CD4-positive, alpha-beta T cell (primary cell): ENCODE measurements at places on chromosomes 2 and 18.

DNA sequence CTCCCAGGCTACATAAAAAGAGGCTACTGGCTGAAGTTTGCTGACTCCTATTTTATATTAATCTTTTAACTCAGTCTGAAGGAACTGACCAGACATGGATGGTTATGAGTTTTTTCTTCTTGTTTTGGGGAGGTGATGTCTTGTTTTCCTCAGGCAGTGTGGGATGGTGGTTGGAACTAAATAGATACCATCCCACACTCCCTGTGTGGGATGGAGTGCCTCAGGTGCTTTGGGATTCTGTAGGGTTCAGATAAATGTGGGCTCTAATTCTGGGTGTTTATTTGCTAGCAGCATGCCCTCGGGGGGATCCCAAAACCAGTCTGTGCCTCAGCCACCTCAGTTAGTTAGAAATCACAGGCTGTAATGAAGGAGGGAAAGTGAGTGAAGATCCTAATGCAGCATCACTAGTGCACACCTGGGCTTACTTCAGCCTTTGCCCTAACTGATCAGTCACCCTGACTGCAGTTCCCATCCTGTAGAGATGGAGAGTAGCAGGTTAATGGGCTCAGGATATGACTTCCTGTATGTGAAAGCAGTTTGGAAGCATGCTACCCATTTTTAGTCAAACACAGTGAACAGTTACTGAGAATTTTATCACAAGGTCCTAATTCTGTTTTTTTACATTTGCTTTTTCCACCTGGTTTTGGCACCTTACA lies 132.2 kb downstream of the SPTBN1 start:
- H3K27me3 ChIP-seq = no peaks in the 10 kb centered on the region
- H3K4me3 ChIP-seq = no peak overlapping the region
- H3K36me3 ChIP-seq = peaks cover 9% of the 10 kb centered on the region
- H3K27ac ChIP-seq = peak overlapping the region; percentile 80
- no peak for DNase-seq

GRCh38 chr2:222792001-222792611 lies 68.7 kb upstream of the ACSL3 start:
- H3K36me3 ChIP-seq = no peaks in the 10 kb centered on the region
- H3K27ac ChIP-seq = no peak overlapping the region
- DNase-seq = peak; percentile 36
- no peaks in the 10 kb centered on the region for H3K27me3 ChIP-seq
- H3K4me1 ChIP-seq = peaks cover 10% of the 10 kb centered on the region

GRCh38 chr2:33485051-33485450 lies 8.6 kb downstream of the RASGRP3 start:
- no peak overlapping the region for H3K27ac ChIP-seq
- no peaks in the 10 kb centered on the region for H3K4me1 ChIP-seq
- no peak overlapping the region for H3K4me3 ChIP-seq
- no peak for DNase-seq

DNA sequence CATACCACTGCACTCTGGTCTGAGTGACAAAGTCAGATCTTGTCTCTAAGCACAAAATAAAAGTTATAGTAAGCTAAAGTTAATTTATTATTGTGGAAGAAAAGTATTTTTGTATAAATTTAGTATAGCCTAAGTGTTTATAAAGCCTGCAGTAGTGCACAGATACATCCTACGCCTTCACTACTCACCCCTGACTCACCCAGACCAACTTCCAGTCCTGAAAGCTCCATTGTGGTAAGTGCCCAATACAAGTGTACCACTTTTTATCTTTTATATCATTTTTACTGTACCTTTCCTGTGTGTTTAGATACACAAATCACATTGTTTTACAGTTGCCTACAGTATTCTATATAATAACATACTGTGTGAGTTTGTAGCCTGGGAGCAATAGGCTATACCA lies 57.5 kb downstream of the UBE2E3 start:
- H3K4me1 ChIP-seq = no peaks in the 10 kb centered on the region
- H3K27me3 ChIP-seq = no peaks in the 10 kb centered on the region
- no peaks in the 10 kb centered on the region for H3K36me3 ChIP-seq
- no peak overlapping the region for H3K27ac ChIP-seq
- H3K4me3 ChIP-seq = no peak overlapping the region

- H3K36me3 ChIP-seq = no peaks in the 10 kb centered on the region
- DNase-seq = no peak
- H3K4me3 ChIP-seq = no peak overlapping the region
- H3K27ac ChIP-seq = no peak overlapping the region
- no peaks in the 10 kb centered on the region for H3K27me3 ChIP-seq
- H3K4me1 ChIP-seq = no peaks in the 10 kb centered on the region
These were observed 166.7 kb downstream of the FHOD3 start for GRCh38 chr18:36464126-36464651.

DNA sequence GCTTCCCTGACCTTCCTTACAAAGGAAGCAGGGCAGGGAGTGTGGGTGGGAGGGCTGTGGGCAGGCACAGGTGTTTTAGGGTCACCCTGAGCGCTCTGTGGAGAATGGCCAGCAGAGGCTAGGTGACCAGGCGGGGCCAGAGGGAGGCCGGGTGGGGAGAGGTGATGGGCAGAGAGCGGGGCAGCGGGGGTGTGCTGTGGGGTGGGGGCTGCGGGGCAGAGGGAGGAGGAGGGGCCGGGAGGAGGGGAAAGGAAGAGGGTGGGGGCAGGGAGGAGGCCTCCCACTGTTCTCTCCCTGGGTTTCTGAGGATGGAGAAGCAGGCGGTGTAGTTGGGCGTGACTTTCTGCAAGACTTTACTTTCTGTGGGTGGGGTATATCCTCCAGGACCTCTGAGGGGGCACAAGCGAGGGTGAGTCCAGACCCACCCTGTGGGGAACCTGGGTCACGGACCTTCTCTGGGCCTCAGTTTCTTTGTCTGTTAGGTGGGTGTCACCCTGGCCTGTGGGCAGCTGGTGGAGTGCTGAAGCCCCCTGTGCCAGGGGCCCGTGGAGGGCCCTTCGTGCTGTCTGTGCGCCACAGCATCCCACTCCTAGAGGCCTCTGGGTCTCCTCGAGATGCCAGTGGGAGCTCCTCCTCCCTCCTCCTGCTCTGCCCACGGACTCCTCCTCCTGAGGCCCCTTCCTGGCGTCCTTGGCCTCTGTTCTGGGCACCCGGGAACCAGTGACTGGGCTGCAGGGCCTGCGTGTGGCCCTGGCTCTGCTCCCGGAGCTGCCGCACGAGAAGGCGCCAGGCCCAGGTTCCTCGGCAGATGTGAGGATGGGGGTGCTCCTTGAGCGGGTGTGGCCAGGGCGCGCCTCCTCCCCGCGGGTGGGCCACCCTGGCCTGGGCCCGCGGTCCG lies 6.3 kb upstream of the NEU4 start:
- H3K27me3 ChIP-seq = no peaks in the 10 kb centered on the region
- peaks cover 21% of the 10 kb centered on the region for H3K4me1 ChIP-seq
- H3K36me3 ChIP-seq = no peaks in the 10 kb centered on the region
